ENCODE measurements at places on chromosomes 12 and 14. TPM values are rescaled to one million over a fixed set of nuclear protein-coding genes. Genes with fewer than 3 reads are reported as not detected.

DNA sequence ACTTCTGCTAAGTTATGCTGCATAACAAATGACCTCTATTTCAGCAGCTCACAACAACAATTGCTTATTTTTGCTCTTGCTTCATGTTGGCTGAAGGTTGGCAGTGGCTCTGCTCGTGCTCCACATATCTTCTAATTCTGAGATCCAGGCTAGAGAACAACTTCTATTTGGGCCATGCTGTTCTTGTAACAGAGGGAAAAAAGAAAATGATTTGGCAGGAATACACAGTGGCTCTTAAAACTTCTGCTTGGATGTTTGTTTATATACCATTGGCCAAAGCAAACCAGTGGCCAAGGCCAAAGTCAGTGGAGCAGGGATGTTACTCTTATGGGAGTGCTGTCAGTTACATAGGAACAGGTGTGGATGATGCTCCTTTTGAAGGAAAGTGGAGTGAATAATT is 32.1 kb downstream of the GPHN start:
- no peak for DNase-seq

DNA sequence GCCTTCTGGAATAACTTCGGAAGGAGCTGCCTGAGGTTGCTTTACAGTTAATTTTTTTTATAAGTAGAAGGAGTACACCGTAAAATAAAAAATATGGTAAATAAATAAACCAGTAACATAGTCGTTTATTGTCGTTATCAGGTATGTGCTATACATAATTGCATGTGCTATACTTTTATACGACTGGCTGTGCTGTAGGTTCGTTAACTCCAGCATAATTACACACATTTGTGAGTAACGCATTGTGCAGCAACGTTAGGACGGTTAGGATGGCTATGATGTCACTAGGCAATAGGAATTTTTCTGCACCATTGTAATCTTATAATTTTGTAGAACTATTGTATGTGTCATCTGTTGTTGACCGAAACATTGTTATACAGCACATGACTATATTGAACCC is 8.5 kb downstream of the EXD2 start:
- DNase-seq, result no peak

DNA sequence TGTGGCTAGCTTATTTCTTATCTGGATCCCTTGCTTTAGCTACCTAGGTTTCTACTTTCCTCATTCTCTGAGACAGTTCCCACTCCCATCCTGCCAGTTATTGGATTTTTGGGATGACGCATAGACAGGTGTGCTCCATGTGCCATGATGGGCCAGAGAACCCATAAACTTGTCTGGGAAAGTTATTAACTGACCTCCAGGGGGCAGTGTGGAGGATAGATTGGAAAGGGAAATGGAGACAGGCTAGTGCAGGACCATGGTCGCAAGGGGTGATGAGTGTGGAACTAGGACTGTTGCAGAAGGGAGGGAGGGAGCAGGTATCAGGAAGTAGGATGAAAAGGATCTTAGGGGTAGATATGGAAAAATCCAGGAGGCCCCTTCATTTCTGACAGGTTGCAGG is 80.3 kb downstream of the ESRRB start:
- DNase-seq, result no peak

- no peak for DNase-seq
Measured at GRCh38 chr12:29707846-29708245, 75.9 kb downstream of the TMTC1 start.

DNA sequence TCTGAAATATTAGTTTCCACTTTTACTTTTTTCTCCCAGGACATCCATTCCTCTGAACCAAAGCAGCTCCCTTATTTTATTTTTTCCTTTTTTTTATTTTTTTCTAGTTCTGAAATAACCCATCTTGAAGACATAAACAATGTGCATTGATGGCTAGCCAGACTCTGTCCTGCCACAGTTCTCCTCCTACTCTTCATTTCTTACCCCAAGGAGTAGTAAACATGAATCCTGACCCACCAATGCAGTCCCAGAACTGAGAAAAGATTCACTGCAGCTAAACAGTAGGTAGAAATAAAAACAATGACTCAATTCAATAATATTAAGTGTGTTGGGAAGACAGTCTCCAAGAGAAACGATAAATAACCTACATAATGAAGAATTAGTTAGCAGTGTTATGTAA is 65.7 kb upstream of the NOVA1 start:
- DNase-seq, result no peak

- DNase-seq, result no peak
Measured at GRCh38 chr12:26402648-26403047, 207.3 kb downstream of the SSPN start.

DNA sequence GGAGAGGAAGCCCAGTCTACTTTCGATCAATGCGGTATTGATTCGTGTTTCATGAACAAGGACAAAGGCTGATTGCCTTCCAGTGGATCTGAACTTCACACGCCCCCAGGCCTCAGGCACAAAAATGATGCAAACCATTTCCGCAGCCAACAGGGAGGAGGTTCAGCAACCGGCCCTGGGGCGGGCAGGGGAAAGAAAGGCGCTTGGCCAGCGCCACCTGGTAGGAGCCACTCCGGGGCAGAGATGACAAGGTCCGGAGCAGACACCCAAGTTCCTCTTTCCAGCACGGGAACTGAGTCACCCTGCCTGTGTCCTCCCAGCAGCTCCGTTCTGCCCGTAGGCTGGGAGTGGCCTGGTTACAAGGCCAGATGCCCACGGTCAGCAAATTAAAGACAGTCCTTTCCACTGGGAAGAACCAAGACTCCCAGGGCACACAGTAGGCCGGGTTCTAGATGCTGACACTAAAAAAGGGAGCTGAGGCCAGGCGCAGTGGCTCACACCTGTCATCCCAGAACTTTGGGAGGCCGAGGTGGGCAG is 136.3 kb downstream of the SCARB1 start:
- DNase-seq, result no peak

GRCh38 chr12:93722835-93723567 is 45.8 kb downstream of the CRADD start:
- DNase-seq, result no peak

DNA sequence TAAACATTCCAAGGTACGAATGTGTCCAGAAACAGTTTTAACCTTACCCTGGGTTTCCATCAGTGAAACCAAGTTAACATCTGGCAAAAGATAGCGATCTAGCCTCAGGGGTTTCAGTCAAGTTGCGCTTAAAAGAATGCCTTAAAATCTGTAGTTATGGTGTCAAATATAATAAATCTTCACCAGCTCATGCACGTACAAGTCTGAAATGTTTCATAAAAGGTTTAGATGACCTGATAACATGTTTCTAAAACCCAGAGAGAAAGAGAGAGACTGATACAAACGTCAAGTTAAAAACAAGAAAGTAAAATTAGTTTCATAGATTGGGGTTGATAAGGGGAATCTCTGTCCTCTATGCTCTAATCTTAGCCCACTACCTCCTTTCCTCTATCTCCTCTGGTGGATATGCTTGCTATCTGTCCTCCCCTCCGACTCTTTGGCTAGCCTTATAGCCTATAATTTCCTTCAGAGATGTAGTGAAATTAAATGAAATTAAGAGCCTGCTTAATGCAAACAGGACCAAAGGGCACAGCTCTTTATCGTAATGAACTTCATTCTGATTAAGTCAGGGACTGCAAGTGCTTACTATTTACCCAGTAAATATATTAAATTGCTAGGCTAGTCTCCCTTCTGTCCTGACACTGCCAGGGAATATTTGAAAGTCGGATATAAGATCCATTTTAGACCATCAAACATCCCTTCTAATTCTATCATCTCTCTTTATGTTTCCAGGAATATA is 18.4 kb upstream of the FOS start:
- DNase-seq, result no peak

DNA sequence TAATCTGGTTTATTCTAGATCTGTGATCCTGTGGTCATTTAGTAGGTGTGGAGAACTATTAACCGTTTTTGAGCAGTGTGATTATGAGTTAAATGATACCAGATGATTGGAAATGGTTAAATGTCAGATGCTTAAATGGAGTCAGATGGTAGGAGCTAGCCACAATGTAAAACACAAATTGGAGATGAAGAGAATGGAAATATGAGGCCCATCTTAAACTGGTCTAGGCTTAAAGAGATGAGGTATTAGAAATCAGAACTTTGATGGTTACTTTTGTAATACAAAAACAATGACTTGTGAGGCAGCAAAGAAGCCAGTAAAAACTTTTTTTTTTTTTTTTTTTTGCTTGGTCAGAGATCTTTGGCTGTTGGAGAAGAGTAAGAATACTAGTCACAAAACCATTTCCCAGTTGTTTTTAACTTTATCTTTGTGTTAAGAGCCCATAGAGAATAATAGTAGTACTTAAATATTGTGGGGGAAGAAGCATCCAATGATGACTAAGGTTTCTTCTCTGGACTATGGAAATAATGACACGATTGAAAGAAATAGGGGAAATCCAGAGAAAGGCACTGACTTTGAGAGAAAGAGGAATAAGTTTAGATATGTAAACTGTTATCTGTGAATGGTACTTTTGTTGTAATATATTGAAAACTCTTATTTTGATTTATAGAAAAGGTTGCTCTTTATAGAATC is 95.9 kb downstream of the WNK1 start:
- DNase-seq, result no peak

DNA sequence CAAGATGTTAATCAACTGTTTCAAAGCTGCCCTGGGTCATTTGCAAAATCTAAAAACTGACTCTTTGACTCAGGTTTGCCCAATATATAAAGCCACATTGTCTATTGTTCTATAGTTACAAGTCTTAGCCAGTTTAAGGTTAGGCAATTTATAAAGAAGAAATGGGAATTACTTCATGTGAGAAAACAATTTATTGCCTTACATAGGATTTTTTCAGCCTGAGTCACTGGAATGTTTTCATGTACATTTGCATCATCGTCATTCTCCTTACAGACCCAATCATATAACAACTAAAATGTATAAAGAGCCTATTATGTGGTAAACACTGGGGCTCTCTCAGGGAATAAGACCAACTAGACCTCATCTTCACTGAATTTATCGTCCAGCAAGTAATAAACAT is 100.3 kb upstream of the PLEKHG7 start:
- DNase-seq, result no peak

- no peak for DNase-seq
Measured at GRCh38 chr12:80033448-80033847, 65.9 kb upstream of the OTOGL start.

DNA sequence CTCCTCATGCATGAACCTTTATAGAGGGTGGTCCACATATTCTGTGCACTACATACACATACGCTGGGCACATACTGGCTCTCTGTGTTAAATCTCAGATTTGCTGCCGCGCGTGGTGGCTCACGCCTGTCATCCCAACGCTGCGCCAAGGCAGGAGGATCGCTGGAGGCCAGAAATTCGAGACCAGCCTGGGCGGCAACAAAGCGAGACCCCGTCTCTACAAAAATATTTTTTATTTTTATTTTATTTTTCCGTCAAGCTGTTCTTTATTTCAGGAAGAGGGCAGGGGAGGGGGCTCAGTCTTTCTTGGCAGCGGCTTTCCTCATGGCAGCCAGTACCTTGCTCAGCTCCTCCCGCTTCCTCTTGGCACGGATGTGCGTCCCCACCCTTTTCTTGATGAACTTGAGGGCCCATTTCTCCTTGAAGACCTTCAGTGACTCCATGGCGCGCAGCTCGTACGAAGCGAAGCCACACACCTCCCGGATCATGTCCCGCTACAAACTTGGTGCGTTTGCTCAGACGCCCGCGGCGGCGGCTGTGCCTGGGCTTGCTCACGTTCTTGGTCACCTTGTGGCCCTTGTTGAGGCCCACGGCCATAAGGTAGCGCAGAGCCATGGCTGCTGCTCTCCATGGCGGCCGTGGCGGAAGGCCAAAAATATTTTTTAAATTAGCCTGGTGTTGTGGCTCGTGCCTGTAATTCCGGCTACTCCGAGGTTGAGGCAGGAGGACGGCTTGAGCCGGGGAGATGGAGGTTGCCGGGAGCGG is 3.2 kb downstream of the DCAF4 start:
- DNase-seq, result no peak

DNA sequence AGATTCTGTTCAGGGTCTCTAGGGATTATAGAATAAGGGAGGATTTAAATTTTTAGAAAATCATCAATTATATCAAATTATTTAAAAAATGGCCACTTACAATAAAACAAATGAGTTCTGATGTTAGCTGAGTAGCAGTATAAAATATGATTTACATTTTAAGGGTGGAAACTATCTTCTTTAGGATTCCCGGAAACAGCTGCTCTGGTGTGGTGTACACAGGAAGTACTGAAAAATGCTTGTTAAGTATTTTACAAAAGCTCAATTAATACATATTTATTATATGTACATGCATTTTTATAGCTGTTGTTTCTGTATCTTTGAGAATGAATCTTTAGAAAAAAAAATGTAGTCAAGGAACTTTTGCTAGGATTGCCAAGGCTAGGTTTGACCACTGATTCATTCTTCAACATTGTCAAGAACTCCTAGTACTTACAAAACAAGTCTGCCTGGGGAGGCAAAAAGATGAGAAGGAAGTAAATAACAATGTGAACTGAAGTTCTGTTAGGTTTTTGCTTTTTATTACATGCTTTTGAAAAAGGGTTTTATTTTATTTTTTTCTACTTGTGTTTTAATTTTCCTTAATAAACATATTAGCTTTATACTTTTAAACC is 48.0 kb downstream of the ARF6 start:
- DNase-seq, result no peak

DNA sequence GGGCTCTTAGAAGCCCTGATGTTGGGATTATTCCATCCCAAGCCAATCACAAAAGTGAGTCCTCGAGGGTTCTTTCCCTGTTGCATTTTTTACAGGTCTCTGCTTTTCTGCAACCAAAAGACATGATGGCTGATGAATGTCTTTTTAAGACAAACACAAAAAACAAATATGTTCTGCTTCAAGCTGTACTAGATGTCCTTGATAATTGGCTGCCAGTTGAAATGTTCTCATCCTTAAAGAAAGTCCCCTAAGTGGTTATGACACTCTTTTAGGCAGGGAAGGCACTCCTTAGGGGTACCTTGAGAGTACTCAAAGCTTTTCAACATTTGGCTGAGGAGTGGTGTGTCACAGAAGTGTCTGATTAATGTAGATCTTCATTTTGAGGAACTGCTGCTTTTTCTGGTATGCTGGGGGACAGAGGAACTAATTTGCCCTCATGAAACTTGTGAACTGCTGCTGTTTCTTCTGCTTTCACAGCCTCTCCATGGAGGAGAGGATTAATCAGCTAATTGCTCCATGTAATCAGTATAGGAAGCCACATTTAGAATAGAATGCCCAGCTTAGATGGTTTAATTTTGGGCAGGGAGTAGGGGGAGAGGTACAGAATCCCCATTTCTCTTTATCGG is 22.8 kb upstream of the IGF1 start:
- DNase-seq, result no peak

GRCh38 chr14:90644882-90645281 is 171.3 kb downstream of the TTC7B start:
- DNase-seq, result no peak

The PZP gene
- not detected for total RNA-seq

The TMEM121 gene
- total RNA-seq, result 0.85 TPM

The PUS1 gene
- total RNA-seq, result 23.6 TPM

The RIN3 gene
- 70.0 TPM for total RNA-seq

The BICDL1 gene
- 146 TPM for total RNA-seq

The TPH2 gene
- not detected for total RNA-seq

The CTSG gene
- not detected for total RNA-seq

The FAM222A gene
- total RNA-seq, result 1.3 TPM

The SERPINA3 gene
- not detected for total RNA-seq

The WSCD2 gene
- total RNA-seq, result not detected

The CBX5 gene
- 34.9 TPM for total RNA-seq

The FSCB gene
- total RNA-seq, result not detected

The CIROP gene
- not detected for total RNA-seq

The GPRC5D gene
- total RNA-seq, result not detected

Data from T-helper 17 cell (primary cell).